ENCODE measurements at places on chromosomes 11 and 22. TPM values are rescaled to one million over a fixed set of nuclear protein-coding genes. Genes with fewer than 3 reads are reported as not detected.

The TIGD3 gene
- not detected for total RNA-seq

The UBQLNL gene
- 0.14 TPM for total RNA-seq

The KAT5 gene
- total RNA-seq, result 60.2 TPM

The C11orf42 gene
- total RNA-seq, result not detected

The DDI1 gene
- total RNA-seq, result not detected

The SLC6A5 gene
- total RNA-seq, result not detected

The MS4A6A gene
- total RNA-seq, result not detected

The CDCA5 gene
- total RNA-seq, result 32.4 TPM

The PPFIA1 gene
- 79.4 TPM for total RNA-seq

The KRTAP5-8 gene
- total RNA-seq, result not detected

The GGTLC2 gene
- total RNA-seq, result not detected

The PLCB3 gene
- 105 TPM for total RNA-seq

The NLRP14 gene
- not detected for total RNA-seq
